ENCODE measurements at places on chromosomes 13 and 19. TPM values are rescaled to one million over a fixed set of nuclear protein-coding genes. Genes with fewer than 3 reads are reported as not detected.

FSD1 gene
- total RNA-seq: 0.69 TPM

IL4I1 gene
- total RNA-seq: not detected

SGCG gene
- not detected for total RNA-seq

DACH1 gene
- 0.39 TPM for total RNA-seq

PIK3R2 gene
- 60.7 TPM for total RNA-seq

WDR62 gene
- total RNA-seq: 0.69 TPM

ZNF441 gene
- 4.5 TPM for total RNA-seq

ADGRE3 gene
- total RNA-seq: not detected

B3GNT8 gene
- 1.2 TPM for total RNA-seq

CD177 gene
- total RNA-seq: not detected

PBX4 gene
- total RNA-seq: not detected

ADGRE2 gene
- 0.24 TPM for total RNA-seq

MISP3 gene
- 1.4 TPM for total RNA-seq

NLRP11 gene
- 0.06 TPM for total RNA-seq

NANOS3 gene
- total RNA-seq: not detected

ADAMTS10 gene
- total RNA-seq: 7.9 TPM

PGLYRP1 gene
- total RNA-seq: not detected

NUDT19 gene
- 11.1 TPM for total RNA-seq

CRB3 gene
- total RNA-seq: not detected

MIR17HG gene
- total RNA-seq: 1.5 TPM

NCAN gene
- not detected for total RNA-seq

MYO16 gene
- total RNA-seq: 0.10 TPM

Data from cardiac ventricle fibroblast (primary cell).